ENCODE measurements at places on chromosomes 5 and 9. TPM values are rescaled to one million over a fixed set of nuclear protein-coding genes. Genes with fewer than 3 reads are reported as not detected.

DNA sequence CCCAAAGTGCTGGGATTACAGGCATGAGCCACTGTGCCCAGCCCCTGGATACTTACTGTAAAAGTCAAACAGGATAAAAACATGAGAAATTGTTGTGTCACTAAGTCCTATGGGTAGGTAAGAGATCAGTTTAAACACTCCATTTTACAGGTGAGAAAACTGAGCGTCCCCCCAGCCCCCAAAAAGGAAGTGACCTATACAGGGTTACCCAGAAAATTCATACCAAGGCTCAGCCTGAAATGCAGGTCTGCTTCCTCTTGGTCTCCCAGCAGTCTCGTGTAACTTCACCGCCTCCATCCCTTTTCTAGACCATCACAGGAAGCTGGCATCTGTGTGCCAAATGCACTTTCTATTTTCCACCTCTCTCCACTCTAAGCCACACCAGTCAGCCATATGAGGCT is 57.2 kb downstream of the TMOD1 start:
- DNase-seq: no peak

GRCh38 chr9:136544964-136545691 is 720 bp downstream of the NOTCH1 start:
- no peak for DNase-seq

DNA sequence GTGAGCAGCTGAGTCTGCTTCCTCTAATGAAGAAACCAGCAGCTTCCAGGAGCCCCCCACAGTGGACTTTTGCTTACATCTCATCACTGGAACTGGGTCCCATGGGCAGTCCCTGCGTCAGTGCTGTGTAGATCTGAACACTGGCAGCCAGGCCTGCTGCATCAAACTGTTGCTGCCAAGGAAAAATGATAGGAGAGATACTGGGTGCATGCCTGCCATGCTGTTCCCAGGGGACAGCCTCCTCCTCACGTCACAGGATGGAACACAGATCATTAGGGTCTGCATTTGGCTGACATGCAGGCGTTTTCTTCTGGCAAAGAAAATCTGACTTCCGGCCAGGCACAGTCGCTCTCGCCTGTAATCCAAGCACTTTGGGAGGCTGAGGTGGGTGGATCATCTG is 67.9 kb downstream of the OLFM1 start:
- no peak for DNase-seq

DNA sequence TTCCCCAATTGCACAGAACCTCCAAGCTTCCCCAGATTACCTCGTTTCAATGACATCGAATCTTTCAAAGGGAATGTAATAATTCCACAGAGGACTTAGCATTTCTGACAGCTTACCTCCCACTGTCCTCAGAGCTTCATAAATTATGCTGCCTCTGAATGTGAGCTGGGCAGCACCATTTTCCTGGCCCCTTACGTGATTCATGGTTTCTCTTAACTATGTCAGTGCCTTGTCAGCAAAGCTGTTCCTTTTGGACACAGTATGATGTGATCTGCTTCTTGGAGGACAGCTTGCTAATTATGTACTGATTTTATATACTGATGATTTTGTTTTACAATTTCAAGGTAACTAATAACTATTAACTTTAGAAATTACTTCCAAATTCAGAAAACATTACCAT is 27.7 kb upstream of the SSBP2 start:
- DNase-seq: no peak

GRCh38 chr9:111179577-111179976 is 141.3 kb upstream of the LPAR1 start:
- DNase-seq: no peak

DNA sequence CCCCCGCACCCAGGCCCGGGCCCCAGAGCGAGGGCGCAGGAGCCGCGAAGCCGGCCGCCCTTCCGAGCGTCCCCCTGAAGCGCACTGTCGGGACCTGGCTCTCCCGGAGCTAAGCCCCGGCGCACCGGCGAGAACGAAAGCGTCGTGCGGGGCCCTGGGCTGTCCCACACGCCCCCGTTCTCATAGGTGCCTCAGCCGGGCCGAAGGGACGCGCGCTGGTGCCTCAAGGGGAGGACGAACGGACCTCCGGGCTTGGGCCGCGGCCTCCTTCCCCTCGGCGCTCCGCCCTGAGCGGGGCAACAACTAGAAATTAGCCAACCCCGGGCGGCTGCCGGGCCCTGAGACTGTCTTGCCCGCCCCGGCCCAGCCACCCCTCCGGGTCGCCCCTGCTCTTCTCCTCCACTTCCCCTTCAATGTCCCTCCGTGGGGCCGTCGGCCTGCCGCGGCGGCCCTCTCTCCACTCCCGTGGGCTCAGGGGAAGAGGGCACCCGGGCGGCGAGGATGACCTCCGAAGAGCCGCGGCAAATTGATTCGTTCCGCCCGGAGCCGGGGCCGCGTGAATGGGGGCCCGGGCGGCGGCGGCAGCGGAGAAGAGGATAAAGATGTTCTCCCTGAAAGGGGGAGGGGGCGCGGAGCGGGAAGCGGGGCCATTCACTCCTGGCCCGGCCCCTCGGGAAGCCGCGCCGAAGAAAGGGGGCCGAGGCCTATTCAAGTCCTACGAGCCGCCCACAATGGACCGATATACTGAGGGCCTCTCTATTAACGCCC is 3.5 kb upstream of the PRDM12 start:
- DNase-seq: no peak

- DNase-seq: peak; percentile 53
Observed at GRCh38 chr5:176837707-176838115, 27.4 kb downstream of the UNC5A start.

DNA sequence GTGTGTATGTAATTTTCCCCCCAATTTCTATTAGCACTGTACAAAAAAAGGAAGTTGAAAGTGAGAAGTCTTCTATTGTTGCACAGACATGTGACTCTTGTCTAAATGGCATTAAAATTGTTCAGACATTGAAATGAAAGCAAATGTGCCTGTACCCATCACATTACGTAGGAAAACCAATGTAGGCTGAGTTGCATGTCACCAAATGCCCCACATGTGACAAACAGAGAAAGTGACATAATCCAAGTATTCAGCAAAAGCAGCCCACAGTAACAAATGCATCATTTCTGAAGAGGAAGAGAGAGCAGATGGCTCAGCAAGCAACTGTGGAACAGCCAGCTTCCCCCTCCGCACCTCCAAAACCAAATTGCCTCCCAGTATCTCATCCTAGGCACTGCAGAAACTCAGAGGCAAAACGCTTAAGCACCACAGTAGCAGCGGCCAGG is 161.5 kb upstream of the NR4A3 start:
- DNase-seq: no peak

DNA sequence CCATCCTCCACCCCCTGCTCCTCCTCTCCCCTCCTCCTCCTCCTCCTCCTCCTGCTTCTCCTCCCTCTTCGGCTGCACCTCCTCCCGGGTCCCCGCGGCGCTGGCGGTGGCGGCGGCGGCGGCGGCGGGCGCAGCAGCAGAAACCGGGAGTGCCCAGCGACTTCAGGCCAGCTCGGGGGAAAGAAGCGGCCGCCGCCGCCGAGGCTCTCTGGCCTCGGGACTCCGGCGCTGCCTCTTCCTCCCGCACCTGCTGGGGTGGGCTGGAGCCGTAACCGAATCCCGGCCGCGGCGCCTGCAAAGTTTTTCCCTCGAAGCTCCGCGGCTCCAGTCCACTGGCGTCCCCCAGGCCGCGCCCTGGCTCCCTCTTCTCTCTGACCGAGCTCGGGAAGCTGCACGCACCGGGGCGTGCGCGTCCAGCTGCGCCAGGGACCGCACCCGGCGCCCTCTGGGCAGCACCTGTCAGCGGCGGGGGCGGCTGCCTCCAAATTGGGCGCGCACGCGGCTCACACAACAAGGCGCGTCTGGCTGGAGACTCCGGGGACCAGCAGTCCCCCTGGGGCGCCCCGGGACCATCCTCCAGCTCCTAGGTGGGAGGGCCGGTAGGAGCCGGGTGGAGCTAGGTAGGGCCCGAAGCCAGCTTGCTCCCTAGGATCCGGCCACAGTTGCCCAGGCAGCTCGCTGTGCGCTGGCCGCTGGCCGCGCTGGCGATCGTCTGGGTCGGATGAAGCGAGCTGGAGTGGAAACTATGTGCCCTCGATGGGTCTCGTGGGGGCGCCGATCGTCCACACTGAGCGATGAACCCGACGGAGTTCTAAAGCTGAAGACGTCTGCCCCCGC is at the start of gene MCTP1:
Gene MCTP1 (minus strand): TSS at position 523 of the 837 bp plus-strand sequence.
- DNase-seq: no peak

DNA sequence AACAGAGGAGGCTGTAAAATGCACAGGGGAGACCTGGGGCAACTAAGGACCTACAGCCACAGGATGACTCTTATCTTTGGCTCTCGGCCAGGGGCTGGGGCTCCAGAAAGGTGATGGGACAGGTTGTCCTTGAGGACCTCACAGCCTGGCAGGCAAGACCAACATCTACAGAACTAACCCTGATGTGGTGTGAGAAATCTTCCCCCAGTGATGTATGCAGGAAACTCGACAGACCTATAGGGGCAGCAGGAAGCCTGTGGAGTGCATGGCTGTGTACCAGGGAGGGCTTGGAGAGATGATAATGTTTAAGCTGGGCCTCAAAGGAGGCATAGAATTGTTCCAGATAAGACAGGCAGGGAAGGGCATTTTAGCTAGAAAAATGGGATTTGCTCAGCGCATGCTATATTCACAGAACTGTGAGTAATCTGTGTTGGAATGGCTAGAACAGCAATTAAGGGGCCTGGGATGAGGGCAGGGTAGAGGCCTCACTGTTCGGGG is 68.5 kb upstream of the SLC25A51 start:
- no peak for DNase-seq

DNA sequence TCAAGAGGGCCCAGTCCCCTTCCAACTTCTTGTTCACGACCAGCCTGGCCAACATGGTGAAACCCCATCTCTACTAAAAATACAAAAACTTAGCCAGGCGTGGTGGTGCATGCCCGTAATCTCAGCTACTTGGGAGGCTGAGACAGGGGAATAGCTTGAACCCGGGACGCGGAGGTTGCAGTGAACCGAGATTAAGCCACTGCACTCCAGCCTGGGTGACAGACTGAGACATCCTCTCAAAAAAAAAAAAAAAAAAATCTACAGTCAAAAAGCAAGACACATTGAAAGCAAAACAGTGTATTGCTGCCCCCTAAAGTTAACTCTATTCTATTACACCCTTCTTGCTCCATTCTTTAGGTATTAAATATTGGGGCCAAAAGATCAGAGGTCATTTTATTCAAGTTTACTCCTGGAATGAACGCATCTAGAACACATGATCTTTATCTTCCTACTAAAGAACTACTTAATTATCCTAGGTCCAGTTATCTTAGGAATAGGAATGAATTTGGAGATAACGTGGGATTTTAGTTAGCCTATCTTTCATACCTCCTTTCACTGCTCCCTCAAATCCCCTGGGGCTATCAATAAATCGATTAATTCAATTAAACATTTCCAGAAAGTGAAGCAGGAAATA is 2.4 kb downstream of the ATG12 start:
- no peak for DNase-seq

GRCh38 chr5:139903795-139904565 is 108.4 kb downstream of the PSD2 start:
- no peak for DNase-seq

The SLC1A1 gene
- 0.45 TPM for polyA plus RNA-seq

The ACSL6 gene
- polyA plus RNA-seq: not detected

The PCDHGA6 gene
- polyA plus RNA-seq: 4.8 TPM

The FKBP15 gene
- polyA plus RNA-seq: 28.5 TPM

The PDLIM4 gene
- polyA plus RNA-seq: 43.4 TPM

The ERBIN gene
- polyA plus RNA-seq: 43.4 TPM
